ENCODE measurements at places on chromosomes 7 and 10.

- DNase-seq, result no peak
Measured at GRCh38 chr10:130363899-130364445, 227.8 kb downstream of the GLRX3 start.

GRCh38 chr7:21939136-21939857, 6.4 kb downstream of the CDCA7L start:
- DNase-seq, result no peak

GRCh38 chr10:71520042-71520441, 123.3 kb downstream of the CDH23 start:
- no peak for DNase-seq

DNA sequence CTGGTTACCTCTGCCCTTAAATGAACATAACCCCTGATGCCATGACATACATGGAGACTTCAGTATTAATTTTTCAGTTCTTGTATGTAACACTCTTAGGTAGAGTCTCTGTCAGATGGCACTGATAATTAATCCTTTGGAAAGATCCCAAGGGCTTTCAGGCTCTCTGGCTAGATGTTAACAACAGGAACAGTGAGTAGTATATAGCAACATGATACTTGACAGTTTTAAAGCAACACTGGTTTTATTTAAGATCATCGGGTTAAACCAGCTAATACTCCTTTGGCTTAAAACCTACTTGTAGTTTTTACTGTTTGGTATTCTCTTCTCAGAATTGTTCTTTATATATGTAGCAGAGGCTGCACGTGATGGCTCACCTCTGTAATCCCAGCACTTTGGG, 27.3 kb downstream of the AHCYL2 start:
- no peak for DNase-seq

DNA sequence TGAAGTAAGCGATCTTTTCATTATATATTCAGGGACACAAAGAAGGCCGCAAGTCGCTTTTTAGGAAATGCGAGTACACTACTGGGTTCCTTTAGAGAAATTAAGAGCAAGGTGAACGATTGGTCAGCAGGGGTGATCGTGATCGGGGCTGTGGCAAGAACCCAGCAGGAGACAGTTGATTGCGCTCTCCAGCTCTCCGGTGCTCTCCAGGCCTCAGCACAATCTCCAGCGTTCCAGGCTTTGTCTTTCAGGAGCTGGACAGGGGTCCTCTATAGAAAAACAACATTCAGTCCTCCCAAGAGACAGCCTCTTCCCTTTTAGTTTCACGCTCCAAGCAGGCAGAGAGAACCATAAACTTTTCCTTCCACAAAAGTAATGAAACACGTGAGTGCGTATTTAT, 170.5 kb upstream of the KLF6 start:
- DNase-seq, result no peak

- DNase-seq, result no peak
Measured at GRCh38 chr7:36851382-36851781, 127.1 kb upstream of the AOAH start.

DNA sequence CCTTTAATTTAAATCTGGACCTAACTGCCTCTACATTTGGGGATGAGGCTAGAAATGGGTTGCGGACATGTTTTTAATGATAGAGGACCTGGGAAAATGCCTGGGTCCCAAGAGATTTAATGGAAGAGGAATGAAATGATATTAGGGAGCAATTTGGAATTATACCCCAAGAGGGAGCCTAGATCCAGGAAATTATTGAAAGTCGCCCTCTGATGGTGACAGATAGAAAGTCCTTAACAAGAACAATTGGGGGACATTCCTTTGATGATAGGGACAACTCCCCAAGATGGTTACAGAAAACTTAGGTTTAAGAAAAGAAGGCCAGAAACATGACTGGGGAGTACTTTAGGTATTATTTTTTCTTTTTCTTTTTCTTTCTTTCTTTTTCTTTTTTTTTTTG, 9.5 kb upstream of the TSGA13 start:
- no peak for DNase-seq

DNA sequence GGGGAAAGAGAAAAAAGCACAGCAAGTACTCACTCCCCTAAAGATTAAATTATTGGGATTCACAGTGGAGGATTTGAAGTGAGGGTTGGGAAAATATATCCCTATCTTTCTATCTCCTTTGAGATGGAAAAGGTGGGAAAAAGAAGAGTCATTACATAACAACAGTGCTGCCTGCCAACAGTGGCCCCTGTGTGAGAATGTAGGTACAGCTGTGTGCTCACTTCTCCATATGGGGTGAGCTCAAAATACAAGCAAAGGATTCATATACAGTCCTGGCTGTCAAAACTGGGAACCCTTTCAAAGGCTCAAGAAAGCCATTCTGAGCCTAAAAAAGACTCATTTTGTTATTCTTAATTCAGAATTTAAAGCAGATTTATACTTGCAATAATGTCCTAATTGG, 458.5 kb downstream of the GPAM start:
- no peak for DNase-seq

DNA sequence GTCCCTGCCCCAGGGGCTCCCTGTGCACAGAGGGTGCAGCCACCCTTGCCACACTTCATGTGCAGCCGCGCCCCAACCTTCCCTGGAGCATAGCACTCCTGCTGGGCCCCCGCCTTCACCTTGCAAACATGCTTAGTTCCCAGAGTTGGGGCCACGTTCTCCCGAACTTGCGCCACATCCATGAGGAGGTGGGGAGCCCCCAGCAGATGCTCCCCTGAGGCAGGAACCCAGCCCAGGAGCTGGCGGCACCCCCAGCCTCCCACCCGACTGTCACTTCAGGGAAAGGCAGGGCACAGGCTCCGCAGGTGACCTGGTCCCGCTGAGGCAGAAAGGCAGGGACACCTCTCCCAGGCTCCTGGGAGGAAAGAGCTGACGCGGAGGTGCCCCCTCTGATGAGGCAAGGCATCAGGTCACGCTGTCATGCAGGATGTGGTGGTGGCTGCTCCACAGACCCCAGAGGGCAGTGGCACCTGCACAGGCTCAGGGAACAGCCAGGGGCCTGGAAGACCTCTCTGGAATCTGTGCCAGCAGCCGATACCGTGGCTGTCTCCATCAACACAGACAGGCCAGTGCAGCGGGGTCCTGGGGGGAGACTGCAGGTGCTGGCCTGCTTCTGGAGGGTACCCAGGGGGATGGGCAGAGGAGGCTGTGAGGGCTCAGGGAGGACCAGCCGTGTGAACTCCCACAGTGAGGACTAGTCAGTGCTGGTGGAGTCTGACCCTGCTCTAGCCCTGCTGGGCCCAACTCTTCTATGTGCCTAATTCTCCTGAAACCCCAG, 221.3 kb downstream of the MAD1L1 start:
- no peak for DNase-seq

DNA sequence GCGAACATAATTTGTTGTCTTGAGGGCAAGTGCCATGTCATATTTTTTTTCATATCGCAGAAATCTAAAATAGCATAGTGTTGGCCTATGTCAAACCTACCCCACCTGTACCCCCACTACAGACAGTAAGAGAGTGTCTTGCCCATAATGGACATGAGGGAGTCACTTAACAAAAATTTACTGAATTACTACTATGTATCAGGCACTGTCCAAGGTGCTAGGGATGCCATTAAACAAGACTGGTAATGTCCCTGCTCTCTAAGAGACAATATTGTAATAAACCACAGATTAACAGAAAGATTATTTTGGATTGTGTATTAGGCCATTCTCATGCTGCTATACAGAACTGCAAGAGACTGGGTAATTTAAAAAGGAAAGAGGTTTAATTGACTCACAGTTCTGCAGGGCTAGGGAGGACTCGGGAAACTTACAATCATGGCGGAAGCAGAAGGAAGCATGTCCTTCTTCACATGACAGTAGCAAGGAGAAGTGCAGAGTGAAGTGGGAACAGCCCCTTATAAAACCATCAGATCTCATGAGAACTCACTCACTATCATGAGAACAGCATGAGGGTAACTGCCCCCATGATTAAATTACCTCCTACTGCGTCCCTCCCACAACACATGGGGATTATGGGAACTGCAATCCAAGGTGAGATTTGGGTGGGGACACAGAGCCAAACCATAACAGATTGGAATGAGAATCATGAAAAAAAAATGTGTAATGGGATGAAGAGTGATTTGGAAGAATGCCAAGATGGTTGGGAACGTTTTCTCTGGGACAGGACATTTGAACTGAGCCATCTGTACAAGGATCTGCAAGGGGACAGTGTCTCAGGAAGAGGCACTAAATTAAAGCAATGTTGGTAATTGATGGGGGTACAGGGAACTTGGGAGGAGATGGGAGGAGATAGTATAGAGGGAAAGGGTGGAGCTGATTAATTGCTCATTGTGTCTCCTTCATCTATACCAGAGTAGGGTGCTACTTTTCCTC, 108.5 kb downstream of the FAM107B start:
- DNase-seq, result no peak

DNA sequence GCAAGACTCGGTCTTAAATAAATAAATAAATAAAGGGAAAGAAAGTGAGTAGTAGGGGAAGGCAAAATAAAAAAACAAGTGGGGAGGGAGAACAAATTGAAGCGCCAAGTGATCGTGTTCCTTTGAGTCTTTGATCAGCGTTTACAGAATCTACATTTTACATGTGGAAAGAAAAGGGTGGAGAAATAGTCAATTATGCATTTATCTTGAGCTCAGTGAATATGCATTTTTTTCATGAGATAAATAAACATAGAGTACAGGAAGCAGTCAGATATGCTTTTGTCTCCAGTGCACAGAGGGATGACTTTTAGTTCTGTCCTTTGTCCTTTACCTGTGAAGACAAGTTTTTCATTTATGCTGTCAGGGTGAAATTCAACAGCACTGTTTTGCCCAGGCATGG, 6.1 kb upstream of the GUSB start:
- no peak for DNase-seq

GRCh38 chr10:48412933-48413332, 106.5 kb downstream of the MAPK8 start:
- no peak for DNase-seq

DNA sequence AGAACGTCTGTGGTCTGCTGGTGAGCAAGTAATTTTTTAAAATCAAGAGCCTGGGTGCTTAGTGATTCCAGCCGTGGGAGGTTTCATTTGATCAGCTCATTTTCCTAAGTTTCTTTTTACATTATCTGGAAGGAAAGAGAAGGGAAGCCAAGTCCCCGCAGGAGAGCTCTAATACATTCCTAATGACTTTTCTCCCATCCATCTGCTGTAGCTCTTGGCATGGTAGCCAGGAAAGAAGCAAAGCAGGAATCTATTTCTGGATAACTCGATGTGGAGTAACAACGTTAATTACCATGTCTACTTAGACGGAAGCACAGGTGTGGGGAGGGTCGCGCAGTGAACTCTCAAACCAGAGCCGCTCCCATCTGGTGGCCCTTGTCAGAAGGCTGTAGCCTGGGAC, 121.9 kb downstream of the PAXIP1 start:
- no peak for DNase-seq

GRCh38 chr7:36979810-36980248, 255.5 kb upstream of the AOAH start:
- DNase-seq, result no peak

- DNase-seq, result no peak
Measured at GRCh38 chr7:27605283-27605682, 57.4 kb downstream of the HIBADH start.

DNA sequence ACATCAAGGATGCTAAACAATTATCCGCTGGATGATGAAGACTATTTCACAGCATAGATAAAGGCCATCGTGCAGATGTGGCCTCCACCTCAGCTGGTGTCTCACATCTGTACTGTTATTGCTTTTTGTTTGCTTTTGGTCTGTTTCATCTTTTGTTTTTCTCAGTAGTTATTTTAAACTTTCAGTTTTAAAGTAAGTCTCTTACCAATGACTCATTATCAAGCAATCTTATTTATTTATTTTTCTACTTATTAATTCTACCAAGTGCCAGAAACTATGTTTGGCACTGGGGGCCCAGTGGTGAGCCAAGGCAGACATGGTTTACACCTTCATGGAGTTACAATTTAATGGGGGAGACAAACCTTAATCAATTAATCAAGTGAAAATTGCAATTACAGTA, 250.9 kb upstream of the TMEM72 start:
- DNase-seq, result no peak

DNA sequence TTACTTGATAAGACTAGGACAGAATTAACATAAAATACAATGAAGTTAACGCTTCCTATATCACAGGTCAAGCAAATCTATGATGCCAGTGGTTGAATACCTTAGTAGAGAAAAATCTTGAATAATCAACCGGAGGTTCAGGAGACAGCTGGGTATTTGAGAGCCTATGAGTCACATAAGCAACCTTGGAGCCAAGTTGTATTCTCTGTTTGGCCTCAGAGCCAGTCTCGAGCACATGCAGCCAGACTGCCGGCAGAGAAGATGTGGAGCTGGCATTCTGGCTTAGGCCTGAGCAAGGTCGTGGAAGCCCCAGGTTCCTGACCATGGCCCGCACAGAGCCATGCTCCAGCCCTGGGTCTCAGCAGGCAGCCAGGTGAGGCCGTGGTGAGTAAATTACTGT, 90.3 kb downstream of the FAM204A start:
- DNase-seq, result no peak

GRCh38 chr7:13988731-13989125, 738 bp downstream of the ETV1 start:
- DNase-seq, result no peak

- DNase-seq, result no peak
Measured at GRCh38 chr10:75836064-75836463, 404.6 kb downstream of the LRMDA start.

Measured in stimulated activated CD4-positive, alpha-beta T cell treated with anti-CD3 and anti-CD28 coated beads, TNF-alpha, amount 100 ng/mL, for 4 hours (primary cell).